ENCODE measurements at places on chromosomes 5 and 9.

DNA sequence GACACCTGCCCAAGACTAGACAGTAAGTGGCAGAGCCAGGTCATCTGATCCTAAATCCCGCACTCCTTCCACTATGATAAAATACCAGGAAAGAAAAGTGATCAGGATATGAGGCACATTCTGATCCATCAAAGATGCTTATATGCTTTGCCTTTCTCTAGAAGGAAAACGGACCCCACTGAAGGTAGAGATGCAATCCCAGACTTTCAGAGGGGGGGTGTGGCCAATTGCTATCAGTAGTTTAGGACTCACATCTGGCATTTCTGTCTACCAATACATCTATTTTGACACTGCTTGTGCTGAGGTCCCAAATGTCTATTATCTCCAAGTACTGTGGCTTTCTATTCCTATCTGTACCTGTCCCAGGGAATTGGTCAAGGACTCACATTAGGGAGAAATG, 1.7 kb downstream of the TRIM52 start:
- DNase-seq = no peak

DNA sequence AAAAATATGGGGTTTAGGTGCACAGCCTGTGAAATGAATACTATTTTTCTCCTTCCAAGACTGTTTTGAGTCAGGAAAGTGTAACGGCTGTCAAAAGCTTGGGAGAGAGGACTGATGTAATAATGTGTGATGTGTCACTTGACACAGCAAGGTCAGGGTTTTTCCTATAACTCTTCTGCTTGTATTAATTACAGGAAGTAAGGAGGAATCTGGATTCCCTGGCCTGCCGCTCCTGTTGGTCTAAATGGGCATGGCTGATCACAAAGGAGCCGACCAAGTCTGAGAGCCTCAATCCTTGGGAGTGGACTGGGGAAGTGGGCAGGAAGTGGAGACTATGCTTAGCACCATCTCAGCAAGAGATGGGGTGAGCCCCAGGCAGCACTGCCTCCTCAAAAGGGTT, 16.7 kb upstream of the SLC28A3 start:
- no peak for DNase-seq

GRCh38 chr9:70061776-70062175, 18.1 kb downstream of the MAMDC2 start:
- DNase-seq = no peak

- DNase-seq = no peak
These were observed 697.0 kb upstream of the SEMA6A start for GRCh38 chr5:117271656-117272055.

DNA sequence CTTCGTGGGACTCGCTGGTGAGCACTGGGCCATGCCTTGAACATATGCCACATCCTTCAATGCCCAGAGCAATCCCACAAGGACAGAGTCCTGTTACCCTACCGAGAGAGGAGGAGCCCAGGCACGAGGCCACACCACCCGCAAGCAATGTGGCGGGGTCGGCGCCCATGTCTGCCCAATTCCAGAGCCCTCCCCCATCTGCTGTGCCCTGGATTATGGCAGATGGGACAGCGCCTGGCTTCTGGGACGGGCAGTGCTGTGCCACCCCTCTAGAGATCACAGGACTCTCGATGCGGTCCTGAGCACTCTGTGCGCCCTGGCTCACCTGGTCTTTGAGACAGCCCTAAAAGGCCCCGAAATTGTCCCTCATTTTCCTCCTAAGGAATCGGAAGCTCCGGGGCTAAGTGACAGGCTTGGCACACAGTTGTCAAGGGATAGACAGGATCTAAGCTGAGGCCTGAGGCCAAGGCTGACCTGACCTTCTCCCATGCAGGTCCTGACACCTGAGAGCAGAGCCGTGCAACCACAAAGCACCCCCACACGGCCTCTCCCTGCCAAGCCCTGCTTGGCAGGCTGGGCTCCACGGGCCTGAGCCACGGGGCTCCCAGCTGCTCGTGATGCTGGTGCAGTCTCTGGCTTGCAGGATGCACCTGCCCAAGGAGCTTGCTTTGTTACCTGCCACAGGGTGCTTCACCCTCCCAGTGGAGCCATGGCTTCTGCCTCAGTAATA, 48.8 kb downstream of the PRRT1B start:
- no peak for DNase-seq

GRCh38 chr9:17503196-17503595, 75.7 kb upstream of the SH3GL2 start:
- no peak for DNase-seq

- no peak for DNase-seq
These were observed 32.7 kb downstream of the GRIA1 start for GRCh38 chr5:153523211-153523610.

DNA sequence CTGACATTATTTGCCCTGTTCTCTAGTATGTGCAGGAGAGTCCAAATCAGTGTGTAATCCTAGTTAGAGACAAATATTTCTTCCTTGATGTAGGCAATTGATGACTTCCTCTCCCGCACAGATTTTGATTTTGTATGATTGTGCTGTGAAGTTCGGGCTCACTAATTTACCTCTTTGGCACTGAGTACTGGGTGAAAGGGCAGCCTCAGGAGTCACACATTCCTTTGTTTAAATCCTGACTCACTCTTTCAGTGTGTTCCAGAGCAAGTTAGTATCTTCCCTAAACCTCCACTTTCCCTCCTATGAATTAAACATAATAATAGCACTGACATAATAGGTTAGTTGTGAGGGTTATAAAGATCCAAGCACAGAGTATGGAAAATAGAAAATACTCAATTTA, 269.7 kb downstream of the ISL1 start:
- no peak for DNase-seq

GRCh38 chr5:117454716-117455212, 880.1 kb upstream of the SEMA6A start:
- peak; percentile 23 for DNase-seq

- DNase-seq = no peak
These were observed 132.3 kb upstream of the MPDZ start for GRCh38 chr9:13411791-13412190.

DNA sequence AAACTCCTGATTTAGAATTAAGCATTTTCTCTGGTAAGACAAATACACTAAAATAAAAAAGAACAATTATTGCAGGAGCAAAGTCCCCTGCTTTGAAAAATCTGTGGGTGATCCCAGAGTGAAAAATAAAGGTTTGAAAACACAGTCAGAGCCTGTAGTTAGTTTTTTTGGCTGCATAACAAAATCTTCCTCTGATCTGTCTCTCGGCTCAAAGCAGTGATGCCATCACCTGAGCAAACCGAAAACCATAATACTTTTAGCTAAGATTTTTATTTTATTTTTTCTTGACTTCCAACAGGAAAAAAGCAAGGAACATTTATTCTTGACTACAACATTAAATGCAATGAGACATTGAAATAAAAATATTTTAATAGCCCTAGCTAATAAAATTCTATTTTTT, 1.2 kb downstream of the CDH18 start:
- DNase-seq = no peak

- no peak for DNase-seq
These were observed 399.4 kb downstream of the CTNND2 start for GRCh38 chr5:11504886-11505193.

DNA sequence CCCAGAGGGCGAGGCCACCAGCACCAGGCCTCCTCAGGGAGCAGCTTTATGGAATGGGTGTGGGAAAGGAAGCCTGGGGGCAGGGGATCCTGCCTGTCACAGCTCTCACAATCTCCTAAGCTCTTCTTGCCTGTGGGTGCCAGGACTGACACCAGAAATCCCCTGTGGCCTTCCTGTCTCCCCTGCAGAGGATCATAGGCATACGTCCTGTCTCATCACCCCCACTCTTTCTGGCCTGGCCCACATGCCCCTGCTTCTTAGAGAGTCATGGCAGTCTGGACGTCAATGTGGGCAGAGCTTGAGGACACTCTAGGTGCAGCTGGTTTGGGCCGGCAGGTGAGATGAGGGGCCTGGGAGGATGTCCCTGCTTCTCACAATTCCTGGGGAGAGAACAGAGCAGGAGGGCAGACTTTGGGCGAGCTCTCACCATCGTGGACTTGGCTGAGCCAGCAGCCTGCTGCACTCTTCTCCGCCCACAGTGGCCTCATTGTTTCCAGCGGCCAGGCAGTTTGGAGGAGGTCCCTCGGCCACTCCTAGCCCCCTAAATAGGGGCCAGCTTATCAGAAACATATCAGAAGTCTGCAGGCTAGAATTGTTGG, 67.3 kb upstream of the ZFR start:
- no peak for DNase-seq

- DNase-seq = no peak
These were observed 117.4 kb upstream of the GPR151 start for GRCh38 chr5:146633323-146633764.
